NCI-H2171 (cell line): ENCODE measurements at places on chromosomes 1 and 21.

DNA sequence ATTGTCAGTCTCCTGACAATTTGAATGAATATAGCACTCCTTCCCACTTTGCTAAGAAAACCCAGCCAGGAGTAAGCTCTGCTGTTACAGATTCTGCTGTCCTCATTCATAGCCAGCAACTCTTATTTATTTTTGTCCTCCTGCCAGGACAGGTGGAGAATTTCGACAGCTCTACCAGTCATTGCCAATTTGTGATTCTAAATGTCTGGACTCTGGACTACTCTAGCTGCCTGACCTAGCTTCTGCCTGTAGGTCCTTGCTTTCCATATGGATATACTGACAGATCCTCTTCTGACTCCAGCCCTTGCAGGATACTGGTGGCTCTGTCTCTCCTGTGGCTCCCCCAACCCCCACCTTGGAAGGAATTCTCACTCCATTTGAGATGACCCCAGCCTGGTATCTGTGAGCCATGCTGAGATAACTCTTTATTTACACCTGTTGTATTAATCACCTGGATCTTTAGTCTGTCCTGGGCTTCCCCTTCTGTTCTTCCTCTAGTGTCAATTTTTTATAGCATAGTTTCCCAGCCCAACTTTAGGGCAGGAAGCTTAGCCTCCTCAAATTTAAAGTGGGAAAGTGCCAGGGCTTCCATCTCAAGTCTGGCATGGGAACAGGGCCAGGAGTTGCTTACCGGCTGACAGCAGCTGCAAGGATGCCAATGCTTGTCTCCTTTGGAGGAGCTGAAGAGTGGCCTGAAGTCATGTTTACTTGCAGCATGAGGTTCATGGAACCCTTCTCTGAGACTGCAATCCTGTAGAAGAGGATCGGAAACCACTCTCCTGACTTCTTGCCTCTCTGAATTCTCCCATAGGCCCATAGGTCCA, 6.7 kb downstream of the PM20D1 start:
- DNase-seq = no peak

- DNase-seq = peak; percentile 41
Measured at GRCh38 chr1:47324682-47325081, 8.9 kb upstream of the CMPK1 start.

GRCh38 chr1:93880731-93881130, 1.7 kb upstream of the DNTTIP2 start:
- DNase-seq = no peak

GRCh38 chr21:38980416-38981313, 174.9 kb downstream of the ETS2 start:
- DNase-seq = no peak

GRCh38 chr1:56821462-56821797, 2.2 kb upstream of the FYB2 start:
- DNase-seq = no peak

DNA sequence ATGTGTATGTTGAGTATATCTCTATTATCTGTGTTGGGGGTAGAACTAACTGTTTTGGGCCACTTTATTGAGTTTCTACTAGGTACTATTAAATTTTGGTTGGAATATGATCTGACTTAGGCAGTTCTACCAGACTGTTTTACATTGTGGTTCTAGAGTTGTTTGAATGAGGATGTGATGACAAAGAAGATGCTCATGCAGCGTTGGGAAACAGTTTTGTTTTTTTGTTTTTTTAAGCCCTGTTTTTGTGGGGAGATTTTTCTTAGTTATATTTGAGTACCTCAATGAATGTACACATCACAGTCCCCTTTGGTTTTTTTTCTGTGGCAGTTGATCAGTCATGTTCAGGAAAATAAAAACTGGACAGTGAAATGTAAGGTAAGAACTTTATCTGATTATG, 40.1 kb downstream of the TMED5 start:
- DNase-seq = no peak

- DNase-seq = no peak
Measured at GRCh38 chr21:46061063-46061462, 36.8 kb upstream of the COL6A2 start.

- DNase-seq = peak; percentile 60
Measured at GRCh38 chr1:29513357-29513756, 277.0 kb downstream of the PTPRU start.
